ENCODE measurements at places on chromosomes 11 and 22.

- no peak for DNase-seq
Observed at GRCh38 chr11:65502555-65503367, 3.9 kb downstream of the MALAT1 start.

DNA sequence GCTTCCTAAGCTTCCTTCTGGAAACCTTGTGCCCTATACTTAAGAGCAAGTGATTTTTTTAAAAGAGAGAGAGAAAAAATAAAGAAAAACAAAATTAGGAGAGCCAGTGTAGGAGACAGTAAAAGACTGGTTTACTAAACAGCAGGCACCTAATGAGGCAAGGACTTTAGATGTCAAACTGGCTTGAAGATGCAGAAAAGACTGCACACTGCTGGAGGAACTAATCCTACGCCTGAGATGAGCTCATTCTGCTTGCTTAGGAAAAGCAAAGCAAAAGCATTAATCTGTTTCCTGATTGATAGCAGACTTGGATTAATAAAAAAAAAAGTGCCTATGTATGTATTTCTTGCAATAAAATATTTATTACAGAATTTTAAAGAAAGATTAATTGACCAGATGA, 113.6 kb upstream of the SEZ6L start:
- DNase-seq, result no peak

DNA sequence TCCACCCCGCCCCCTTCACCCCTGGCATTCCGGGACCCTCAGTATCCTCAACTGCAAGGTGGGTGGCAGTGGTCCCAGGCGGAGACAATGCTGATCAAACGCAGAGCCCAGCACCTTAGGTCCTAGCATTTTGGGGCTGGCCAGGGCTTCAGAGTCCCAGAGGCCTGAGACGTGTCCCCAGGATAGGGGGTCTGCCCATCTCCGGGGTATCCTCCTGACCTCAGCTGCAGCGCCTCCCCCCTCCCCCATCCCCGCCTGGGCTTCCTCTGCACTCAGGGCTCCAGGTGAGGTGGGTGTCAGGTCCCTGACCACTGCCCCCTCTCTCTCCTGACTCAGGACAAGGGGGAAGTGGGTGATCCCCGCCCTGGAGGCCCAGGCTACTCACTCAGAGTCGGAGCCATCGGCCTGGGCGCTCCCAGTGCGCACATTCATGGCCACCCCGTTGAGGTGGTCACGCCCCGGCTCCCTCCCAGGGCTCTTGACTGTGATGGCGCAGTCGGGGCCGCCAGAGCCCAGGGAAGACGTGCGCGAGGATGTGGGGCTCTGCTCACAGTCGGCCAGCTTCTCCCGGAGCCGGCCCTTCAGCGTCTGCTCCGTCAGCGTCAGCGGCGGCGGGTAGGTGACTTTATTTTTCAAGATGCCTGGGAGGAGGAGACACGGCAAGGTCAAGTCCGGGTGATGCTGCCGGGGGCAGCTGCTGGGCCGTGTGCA, 28.3 kb downstream of the TRMU start:
- DNase-seq, result no peak

GRCh38 chr11:56948991-56949515, 39.7 kb upstream of the OR5AK2 start:
- DNase-seq, result no peak

DNA sequence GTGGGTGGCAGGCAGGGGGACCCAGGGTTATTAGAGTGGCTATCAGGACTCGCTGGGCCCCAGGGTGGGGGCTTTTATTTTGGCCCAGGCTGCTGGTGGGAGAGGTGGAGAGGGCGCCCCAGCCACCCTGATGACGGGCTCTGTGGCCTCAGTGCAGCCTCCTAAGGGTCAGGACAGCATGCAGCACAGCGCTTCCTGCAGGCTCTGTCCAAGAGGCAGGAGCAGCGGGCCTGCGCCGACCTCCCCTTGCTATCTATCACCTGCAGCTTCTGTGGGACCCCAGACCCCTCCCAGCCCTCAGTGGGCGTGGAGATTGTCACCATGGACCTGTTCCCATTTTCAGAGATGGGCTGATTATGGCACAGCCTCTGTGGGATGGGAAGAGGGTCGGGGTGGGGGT, 54.3 kb upstream of the PPARA start:
- no peak for DNase-seq

DNA sequence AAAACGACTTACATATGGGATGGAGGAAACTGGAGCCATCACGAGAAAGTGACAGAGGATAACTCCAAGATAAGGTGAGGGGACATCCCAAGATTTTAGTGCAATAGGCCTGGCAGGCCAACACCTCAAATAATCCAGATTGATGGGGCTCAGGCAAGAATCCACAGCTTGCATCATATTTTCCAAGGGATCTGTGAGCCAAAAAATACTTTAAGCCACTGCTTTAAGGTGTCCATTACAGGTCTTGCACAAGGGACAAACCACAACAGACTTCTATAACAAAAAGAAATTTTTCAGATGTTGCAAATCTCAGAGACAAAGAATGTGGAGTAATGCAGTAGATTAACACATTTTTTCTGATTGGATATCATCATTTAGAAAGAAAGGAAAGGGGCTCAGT, 45.6 kb downstream of the DENND5A start:
- no peak for DNase-seq

GRCh38 chr11:95045812-95046211, 3.4 kb upstream of the KDM4F start:
- no peak for DNase-seq

GRCh38 chr22:17781319-17782031, 7.2 kb upstream of the BID start:
- DNase-seq, result no peak

DNA sequence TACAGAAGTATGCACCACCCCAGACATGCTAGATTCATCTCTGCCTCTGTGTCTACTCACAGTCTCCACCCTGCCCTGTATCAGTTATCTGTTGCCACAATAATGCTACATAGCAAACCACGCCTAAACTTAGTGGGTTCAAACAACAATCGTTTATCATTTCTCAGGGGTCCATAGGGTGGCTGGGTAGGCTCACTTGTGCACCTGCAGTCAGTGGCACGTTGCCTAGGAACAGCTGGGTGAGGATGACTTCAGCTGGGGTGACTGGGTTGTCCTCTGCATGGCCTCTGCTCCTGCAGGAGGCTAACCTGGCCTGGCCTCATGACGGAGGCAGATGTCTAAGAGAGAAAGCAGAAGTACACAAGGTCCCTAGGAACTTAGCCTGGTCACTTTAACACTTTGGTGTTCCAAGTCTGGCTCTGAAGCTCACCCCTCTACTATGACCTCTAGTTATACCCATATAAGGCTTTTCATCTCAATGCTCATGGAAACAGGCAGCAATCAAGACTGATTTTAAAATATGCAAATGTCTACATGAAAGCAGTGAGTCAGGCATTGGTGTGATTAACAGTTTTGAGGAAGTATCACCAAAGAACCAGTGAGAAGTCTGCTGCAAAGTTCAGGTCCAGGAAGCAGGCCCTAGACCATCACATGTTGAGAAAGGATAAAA, 10.7 kb downstream of the OLFML1 start:
- DNase-seq, result no peak

DNA sequence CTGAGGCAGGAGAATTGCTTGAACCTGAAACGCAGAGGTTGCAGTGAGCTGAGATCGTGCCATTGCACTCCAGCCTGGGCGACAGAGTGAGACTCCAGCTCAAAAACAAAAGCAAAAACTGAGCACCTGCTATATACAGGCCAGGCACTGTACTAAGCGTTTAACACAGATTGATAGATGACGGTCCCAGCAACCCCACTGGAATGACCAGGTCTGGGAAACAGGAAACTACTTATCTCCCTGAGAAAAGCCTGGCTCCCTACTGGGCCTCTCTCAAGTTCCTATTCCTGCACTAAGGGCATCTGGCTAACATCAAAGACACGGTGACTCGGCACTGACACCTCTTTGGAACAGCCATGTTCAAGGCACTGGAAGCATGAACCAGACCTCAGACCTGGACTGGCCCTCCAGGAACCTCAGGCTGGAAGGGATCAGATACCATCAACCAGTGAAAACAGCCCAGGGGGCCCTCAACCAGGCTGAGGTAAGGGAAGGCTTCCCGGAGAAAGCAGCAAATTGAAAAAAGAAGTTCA, 16.6 kb downstream of the ARAP1 start:
- DNase-seq, result peak; percentile 51

- DNase-seq, result no peak
Observed at GRCh38 chr22:48366591-48366990, 1461.1 kb downstream of the BRD1 start.

GRCh38 chr11:11380883-11381282, 27.8 kb upstream of the CSNK2A3 start:
- DNase-seq, result no peak

GRCh38 chr11:13339195-13340153, 61.9 kb downstream of the BMAL1 start:
- DNase-seq, result no peak

DNA sequence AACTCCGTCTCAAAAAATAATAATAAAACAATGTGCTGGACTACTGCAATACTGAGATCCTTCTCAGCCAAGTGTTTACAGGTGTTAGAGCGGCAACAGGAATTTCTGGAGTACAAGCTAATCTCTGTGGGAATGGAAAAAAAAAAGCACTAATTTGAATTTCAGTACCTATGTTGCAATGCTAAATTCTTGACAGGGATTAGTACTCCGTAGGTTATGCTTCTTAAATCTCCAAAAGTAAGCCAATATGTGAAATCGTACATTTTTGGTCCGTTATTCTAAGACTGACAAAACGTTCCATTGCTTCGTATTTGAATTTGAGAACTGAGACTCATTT, 1.1 kb downstream of the ATL3 start:
- DNase-seq, result no peak

DNA sequence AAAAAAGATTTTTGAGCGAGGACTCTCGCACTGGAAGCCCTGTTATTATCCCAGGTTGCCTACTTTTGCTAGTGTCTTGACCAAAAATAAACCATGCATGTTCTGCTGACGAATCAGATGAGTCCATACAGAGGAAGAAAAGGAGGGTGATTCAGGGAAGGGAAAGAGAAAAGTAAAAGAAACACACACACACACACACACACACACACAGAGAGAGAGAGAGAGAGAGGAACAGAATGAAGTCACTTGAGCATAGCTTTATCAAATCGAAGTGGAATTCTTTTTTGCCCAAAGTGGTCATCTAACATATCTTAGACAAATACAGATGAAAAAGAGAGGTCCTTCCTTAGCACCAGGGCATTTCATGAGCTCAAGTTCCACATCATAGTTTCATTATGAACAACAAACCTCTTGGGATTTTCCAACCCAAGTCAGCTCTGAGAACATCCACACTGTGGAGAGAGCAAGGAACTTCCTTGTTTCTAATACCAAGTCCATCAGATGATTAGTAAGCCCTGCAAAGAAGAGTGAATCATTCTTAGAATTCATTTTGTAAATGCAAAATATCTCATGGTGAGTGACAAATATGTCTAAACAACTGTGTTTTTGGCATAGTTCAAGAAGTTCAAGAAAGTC, 7.7 kb upstream of the MMP12 start:
- DNase-seq, result no peak

- no peak for DNase-seq
Observed at GRCh38 chr11:44776551-44777208, 49.9 kb downstream of the TSPAN18 start.

- DNase-seq, result no peak
Observed at GRCh38 chr22:37985751-37986281, 1.5 kb upstream of the SOX10 start.

DNA sequence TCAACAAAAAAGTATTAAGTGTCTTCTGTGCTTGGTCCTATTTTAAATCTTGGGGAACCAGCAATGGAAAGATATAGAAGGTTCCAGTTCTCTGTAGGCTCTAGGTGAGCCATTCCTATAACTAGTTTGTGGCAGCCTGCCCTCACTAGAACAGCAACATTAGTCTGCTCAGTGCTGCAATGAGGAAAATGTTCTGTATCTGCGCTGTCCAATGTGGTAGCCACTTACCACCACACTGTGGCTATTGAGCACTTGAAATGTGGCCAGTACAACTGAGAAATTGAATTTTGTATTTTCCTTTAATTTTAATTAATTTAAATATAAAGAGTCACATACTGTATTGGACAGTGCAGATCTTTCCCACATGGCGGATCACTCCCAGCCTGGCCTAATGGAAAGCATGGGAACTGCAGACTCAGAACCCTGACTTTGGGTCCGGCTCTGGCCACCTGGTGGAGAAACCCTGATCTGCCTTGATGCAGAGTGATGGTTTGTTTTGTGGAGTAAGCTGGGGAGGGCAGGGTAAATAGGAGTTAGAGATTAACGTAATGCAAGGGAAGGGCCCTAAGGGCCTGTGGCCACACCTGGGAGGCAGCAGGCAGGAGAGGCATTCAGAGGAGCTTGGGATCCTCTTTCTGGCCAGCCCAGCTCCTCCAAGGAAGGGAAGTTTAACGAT, 101.0 kb downstream of the ME3 start:
- DNase-seq, result peak; percentile 68

DNA sequence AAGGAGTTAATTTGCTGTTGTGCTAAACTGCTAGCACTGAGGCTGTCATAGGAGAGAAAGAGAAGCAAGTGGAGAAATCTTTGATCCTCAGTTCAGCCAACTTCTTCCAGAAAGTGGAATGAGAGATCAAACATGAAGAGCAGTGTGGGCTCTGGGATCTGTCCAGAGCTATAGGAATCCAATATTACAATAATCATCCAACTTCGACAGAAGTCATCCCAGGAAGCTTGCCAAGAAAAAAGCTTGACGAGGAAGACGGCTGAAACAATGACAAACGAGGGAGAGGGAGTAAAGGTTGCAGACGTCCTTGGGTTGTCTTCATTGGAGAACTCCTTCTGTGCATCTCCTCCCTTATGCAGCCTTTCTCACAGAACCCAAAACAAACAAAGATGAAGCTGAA, 496.2 kb downstream of the INSC start:
- no peak for DNase-seq

GRCh38 chr11:3959903-3960265, 104.4 kb downstream of the STIM1 start:
- DNase-seq, result no peak

DNA sequence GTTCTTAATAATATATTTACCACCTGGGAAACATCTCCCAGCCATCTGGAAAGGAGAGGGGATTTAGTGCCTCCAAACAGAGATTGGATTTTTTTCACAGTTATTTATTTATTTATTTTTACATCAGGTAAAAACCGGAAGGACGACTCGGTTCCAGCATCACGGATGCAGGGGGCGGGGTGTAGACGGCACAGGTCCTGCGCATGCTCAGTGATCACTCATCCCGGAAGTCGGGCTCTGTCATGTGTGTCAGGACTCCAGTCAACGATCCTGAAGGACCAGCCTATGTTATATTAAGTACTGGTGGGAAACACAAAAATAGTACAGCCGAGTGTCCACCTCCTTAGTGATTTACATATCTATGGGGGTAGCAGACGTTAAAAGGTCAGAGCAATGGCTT, 467.6 kb downstream of the NTM start:
- DNase-seq, result no peak

GRCh38 chr22:16915701-16916100, 90.5 kb upstream of the XKR3 start:
- DNase-seq, result no peak
